Iris pigment epithelial cell (primary cell): ENCODE measurements at places on chromosomes 5 and 9.

DNA sequence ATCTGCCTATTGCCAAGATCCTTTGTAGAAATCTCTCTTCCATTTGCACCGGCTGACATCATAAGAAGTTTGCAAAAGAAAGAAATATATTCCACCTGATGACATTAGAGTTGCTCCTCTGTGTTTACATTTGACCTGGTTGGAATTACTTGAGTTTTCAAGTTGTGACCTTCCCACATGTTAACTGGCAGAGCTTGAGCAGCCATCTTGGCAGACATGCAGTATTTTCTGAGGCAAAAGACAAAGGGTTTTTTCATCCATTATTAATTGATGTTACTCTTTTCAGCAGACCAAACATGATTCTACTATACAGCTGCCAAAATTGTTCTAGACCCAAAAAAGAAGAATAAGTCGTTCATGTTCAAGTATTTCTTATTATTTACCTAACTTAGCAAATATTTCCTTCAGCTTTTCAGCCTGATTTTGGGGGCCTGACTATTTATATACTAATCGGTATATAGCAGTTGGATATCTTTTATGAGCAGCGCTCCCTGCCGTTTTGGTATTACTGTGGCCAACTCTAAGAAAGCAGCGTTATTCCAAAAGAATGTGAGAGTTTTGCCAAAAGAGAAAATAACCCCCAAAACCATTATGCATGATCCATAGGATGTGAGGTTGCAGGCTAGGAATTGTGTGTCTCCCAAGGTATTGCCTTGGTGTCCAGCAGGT, 212.9 kb downstream of the PBX3 start:
- no peak for DNase-seq

GRCh38 chr9:89497257-89497963, 503 bp downstream of the SEMA4D start:
- DNase-seq: no peak

DNA sequence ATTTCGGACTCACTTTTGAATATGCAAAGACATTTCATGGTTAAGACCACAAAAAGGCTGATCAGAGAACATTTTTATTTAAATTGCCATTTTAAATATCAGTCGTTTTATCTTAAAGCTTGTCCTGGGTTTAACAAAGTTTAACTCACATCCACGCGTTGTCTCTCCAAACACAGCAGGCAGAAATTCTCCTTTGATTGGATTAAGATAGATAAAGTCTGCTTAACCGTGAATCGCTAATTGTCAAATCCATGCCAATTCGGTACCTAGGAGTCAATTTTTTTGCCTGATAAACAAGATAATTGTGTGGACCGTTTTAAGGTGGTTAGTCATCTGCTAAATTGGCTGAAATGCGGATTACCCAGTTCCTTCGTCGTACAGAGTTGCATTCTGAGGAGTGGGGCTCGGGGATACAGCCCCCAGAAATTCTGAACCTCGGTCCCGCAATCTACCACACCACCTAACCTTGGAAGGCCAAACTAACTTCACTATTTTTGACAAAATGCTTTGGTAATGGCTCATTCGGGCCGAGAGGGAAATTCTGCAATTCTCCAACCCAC, 665 bp upstream of the BTF3 start:
- no peak for DNase-seq

DNA sequence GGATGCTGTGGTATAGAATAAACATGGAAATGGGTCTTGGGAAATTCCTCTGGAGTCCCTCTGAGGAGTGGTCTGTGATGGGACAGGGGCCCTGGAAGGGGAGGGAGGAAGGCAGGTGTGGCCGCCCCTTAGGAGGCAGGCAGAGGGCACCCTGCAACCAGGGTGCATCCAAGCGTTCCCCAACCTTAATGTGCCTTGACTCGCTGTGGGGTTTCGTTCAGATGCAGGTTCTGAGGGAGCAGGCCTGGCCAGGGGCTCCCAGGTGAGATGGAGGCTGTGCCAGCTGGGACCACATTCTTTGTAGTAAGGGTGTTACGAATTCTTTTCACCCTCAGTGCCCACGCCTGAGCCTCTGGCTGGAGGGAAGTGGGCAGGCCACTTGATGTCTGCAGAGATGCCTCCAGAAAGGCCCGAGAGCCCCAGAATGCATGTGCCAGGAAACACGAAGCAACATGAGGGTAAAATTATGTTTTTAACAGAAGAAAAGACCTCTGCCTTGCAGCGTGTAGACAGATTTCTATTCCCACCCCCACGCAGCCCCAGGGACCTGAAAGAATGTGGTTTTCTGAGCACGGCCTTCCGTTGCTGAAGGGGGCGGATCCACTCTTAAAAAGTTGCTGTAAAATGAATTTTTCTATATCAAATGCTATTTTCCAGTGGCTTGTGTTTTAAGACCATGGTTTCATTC, 150.4 kb upstream of the IER5L start:
- DNase-seq: no peak

GRCh38 chr9:16136961-16137360, 584.1 kb downstream of the CCDC171 start:
- DNase-seq: peak; percentile 90

GRCh38 chr5:72427488-72428437, 79.4 kb downstream of the ZNF366 start:
- DNase-seq: peak; percentile 88

DNA sequence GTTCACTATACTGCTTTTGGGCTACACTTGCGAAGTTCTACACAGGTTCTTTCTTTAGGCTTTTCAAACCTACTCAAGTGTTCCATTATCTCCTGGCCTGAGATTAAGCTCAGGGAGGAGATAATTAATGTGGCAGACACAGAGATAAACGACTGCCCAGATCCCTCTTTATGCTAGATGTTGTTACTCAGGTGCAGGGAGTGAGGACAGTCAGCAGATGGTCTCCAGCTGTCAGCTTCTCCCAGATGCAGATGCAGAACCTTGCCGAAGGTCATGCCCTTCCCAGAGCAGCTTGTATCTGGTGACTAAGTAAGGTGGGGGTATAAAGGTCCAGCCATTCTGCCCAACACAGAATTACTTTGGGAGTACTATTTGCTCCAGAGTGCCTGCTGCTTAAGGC, 166.2 kb downstream of the ZNF462 start:
- DNase-seq: no peak

GRCh38 chr9:133855802-133856521, 117.8 kb upstream of the SARDH start:
- peak; percentile 99 for DNase-seq

GRCh38 chr5:87245451-87245850, 22.2 kb upstream of the RASA1 start:
- no peak for DNase-seq

- DNase-seq: no peak
Observed at GRCh38 chr5:169149317-169149716, 151.6 kb downstream of the SLIT3 start.

DNA sequence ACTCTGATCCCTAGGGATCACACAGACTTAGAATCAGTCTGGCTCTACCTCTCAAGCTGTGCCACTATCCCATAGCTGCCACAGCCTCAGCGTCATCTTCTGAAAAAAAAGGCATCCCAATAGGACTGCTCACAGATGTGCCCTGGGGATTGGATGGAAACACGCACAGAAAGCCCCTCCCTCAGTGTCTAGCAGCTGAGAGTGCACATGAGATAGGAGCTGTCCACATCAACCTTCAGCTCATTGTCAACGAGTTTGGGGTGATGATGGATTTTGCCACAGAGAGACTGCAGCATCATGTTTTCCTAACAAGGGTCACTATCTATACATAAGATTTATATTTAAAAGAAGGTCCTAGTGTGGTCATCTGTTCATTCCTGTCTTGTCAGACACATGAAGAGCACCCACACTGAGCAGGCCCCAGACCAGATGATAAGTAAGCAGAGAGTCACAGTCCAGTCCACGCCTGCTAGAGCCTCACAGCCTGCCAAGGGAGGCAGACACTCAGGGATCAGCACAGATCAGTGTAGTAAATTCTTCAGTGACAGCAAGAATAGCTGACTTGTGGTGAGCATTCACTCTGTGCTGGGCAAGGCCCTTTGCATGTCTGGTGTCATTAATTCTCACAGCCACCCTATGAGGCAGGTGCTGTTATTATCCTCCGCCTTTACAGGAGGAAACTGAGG, 25.8 kb downstream of the AFAP1L1 start:
- no peak for DNase-seq

GRCh38 chr5:119327018-119327417, 28.8 kb upstream of the TNFAIP8 start:
- DNase-seq: peak; percentile 51

DNA sequence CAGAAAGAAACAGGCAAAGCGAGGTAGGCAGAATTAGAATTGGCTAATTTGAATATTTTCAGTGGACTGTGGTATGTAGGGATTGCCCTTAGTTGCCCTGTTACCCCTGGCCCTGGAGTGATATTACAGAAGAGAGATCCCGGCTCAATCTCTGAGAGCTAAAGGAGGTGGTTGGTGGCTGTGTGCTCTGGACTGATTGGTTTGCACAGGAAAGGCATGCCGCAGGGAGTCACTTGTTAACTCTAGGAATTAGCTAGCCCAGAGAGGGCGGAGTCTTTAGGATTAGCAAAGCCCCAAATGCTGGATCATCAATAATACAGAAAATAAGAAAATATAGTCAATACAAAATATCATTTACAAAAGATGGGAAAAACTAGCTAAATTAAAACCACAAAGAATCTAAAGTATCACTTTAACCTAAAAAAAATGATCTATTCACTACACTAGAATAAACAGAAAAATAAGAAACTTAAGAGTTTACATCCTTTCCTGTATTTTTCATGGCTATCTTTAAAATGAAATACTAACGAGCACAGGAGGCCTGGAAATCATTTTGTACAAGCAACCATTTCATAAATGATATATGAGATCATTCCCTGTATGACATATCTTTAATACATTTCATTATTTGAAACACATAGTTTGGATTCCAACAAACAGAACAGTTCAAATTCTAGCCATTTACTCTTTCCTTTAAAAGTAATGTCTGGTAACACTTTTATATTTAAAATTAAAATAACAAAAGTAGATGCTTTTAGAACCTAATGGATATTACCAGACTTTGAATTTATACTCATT, 71.1 kb downstream of the GNAQ start:
- DNase-seq: no peak

DNA sequence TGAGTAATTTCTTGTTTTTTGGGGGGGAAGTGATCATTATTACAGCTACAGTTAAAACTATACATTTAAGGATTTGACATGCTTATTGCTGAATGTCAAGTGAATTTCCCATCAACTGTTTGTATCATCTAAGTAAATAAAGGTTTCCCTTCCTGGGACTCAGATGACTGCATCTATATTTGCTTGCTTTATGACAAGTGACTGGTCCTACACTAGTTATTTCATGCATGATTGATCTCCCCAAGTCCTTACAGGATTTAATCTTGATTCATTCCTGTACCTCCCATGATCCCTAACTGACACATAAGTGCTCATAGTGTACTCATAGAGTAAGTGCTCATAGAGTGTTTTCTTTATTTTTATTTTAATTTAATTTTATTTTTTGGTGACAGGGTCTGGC, 2.8 kb downstream of the TXNDC8 start:
- DNase-seq: no peak

DNA sequence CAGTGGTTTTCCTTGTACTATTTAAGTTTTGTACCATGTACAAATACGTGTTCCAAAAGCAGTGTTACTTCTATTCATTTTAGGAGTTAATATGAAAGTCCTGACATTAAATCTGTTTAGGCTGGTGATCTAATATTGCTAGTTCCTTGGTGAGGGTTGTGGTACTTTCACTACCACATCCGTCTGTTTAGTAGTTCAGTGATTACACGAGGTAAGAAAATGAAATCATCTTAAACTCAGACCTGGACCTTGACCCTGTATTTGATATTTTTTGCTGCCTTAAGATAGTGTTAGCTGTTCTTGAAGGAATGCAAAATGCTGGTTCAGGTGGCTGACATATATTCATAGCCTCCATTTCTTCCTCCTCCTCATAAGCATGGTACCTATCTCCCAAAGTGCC, 50.3 kb downstream of the MTAP start:
- DNase-seq: no peak
